CD4-positive, alpha-beta T cell treated with Interleukin-6 at 100 ng/mL for 8 hours (primary cell): ENCODE measurements at places on chromosomes 7 and 10.

GRCh38 chr10:23065181-23065948, 30.0 kb upstream of the MSRB2 start:
- DNase-seq: no peak

DNA sequence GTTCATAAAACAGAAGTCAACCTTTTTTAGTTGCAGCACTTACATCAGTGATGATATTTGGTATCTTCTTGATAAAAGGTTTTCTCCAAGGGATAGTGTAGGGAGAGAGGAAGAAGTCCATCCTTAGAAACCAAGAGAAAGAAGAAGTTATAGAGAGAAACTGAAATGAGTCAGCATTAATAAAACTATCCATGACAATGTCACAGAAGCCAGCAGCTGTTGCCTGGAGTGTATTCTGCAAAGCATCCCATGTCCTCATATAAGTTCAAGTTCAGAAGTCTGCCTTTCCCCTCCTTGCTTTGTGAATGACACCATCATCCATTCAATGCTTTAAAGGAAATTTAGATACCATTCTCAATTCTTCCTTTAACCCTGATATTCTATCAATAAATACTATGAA, 14.4 kb upstream of the COL1A2 start:
- no peak for DNase-seq

- DNase-seq: no peak
Observed at GRCh38 chr7:95095259-95095965, 188.0 kb downstream of the PPP1R9A start.

DNA sequence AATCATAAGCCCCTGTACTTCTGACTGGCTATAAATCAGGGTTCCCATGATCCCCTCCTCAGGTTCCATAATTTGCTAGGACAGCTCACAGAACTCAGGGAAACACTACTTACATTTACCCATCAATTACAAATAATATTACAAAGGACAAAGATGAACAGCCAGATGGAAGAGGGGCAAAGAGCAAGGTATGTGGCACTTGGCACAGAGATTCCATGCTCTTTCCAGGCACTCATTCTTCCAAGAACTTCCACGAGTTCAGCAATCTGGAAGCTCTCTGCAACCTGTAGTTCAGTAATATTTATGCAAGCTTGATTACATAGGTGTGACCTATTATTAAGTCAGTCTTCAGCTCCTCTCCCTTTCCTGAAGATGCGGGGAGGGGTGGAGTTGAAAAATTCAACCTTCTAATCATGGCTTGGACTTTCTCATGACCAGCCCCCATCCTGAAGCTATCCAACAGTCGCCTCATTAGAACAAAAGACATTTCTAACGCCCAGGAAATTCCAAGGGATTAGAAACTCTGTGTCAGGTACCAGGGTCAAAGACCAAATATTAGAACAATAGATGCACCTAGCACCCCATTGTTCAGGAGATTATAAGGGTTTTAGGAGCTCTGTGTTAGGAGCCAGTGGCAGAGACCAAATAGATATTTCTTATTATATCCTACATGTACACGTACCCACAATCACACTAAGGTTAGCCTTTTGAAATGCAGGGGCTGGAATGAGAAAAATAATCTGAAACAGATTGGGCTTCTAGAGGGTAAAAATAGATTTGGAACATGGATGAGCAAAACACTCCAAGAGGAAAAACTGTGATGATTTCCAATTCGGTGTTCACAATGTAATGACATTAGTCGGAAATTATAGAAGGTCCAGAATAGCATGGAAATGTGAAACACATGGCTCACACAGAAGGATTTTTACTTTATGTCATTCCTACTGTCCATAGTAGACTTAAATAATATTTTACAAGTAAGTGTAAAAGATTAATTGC, 7.0 kb downstream of the ANKMY2 start:
- no peak for DNase-seq

DNA sequence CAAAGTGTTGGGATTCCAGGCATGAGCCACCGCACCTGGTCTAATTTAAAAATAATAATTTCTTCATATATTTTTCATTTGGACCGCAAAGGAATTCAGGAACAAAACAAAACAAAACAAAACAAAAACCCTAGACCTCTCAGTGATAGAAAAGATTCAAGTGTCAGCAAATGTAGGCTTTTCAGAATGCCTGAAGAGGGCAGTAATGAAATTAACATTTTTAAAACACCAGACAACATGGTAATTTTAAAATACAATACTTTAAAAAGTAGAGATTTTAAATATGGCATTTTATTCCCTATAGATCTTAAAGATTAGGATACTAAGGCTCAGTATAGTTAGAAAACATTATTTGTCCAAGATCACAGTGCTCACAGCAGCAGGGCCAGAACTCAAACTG, 36.6 kb downstream of the DNMBP start:
- no peak for DNase-seq

DNA sequence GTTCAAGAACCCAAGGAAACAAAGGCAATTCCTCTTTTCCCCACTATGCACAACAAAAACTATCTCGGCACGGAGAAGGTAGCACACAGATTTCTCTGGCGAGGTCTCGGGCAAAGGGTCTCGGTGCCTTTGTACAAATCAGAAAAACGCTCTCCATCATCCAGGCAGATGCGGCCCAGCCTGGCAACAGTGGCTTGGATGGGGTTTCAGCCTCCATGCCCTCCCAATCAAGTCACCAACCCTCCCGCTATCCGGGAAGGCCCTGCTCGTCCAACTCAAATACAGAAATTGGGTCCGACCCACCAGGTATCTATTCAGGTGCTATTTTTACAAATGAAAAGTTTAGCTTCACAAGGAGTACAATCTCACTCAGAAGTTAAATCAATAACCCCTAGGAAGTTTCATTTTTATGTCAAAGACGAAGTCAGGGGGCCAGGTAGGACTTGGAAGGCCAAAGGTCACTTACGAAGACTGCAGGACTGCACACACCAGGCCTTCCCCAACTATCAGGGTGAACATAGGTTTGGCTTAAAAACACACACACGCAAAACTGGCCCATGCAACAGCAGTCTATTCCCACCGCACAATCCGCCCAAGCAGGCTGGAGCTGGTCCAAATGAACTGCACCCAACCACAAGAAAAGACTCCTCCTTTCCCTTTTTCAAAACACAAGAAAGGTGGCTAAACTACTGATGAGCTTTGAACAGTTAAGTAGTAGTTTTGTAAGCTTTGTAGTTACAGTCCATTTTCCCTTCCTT, 43.0 kb downstream of the GNA12 start:
- DNase-seq: no peak

- DNase-seq: no peak
Observed at GRCh38 chr7:98191668-98192431, 19.4 kb upstream of the BHLHA15 start.

GRCh38 chr7:111765751-111766643, 203.7 kb upstream of the IMMP2L start:
- no peak for DNase-seq

DNA sequence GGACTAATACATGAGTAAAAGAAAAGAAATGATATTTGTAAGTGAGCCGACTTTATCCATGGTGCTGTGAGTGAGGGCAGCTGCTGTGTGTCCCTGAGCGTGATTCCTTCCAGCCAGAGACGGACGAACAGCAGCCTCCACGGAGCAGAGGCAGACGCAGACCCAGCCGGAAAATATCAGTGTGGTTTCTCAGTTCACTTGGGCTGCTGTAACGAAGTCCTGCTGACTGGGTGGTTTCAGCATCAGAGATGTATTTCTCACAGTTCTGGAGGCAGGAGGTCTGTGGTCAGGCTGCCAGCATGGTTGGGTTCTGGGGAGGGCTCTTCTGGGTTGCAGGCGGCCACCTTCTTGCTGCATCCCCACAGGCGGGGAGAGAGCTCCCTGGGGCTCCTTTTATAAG, 375.6 kb downstream of the GLRX3 start:
- no peak for DNase-seq
